Epithelial cell of esophagus (primary cell): ENCODE measurements at places on chromosomes 11 and 22.

GRCh38 chr22:50530877-50531545 lies 1.2 kb upstream of the TYMP start:
- peak; percentile 92 for DNase-seq

- DNase-seq: peak; percentile 51
These were observed 11.7 kb downstream of the MIAT start for GRCh38 chr22:26669060-26669481.

DNA sequence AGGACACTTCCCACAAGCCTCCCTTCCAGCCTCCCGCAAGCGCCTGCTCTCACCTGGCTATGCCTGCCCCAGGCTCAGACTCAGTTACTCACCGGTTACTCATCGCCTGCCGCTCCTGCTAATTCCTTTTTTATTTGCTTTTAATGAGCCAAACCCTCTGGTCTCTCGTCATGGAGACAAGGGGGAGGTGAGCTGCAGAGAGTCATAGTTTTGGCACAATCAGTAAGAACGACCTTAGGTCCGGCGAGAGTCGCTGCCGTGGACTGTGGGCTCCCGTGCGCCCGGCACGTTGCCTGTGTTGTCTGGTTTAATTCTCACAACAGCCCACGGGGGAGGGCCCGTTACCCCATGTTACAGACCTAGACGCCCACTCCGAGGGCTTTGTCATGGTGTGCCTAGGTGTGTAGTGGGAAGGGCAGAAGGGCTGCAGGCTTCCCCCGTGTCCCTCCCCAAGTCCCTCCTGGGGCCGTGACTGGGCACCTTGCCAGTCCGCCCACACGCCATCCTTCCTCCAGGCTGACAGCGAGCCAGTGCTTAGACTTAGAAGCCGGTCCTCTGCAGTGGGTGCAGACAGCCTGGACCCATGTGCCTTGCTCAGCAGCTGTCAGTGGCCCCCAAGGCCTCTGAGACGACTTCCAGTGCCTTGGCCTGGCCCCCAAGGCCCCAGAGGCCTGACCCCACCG lies 42.2 kb downstream of the WNT7B start:
- DNase-seq: peak; percentile 99

GRCh38 chr11:116207421-116208141 lies 565.2 kb downstream of the BUD13 start:
- DNase-seq: no peak

DNA sequence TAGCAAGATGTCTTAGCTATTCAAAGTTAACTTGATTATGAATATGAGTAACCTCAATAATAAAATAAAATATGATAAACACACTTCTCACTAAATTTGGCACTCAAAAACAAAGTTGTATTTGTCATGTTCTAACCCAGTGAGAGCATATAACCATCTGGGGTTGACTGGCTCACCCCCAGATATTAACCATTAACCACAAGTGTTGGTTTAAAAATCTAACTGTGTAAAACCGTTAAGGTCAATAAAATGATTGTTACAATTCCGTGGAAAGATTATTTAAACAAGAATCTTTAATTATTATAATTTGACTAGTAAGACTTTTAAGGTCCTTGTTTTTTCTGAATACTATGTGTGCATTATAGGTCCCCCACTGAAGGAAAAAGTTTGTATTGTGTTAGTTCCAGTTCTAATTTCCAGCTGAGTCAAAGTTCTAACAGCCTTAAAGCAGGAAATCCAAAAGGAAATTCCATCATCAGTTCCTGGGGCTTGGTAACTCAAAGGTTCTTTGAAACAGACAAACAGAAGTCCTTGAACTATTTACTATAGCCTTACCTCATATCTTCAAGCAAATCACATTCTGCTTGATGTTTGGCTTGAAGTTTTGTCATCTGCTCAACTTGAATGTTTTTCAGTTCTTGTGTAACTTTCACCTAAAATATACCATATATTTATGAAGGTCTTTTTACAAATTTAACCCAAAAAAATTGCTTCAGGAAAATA lies 2.5 kb downstream of the FCHSD2 start:
- DNase-seq: no peak

DNA sequence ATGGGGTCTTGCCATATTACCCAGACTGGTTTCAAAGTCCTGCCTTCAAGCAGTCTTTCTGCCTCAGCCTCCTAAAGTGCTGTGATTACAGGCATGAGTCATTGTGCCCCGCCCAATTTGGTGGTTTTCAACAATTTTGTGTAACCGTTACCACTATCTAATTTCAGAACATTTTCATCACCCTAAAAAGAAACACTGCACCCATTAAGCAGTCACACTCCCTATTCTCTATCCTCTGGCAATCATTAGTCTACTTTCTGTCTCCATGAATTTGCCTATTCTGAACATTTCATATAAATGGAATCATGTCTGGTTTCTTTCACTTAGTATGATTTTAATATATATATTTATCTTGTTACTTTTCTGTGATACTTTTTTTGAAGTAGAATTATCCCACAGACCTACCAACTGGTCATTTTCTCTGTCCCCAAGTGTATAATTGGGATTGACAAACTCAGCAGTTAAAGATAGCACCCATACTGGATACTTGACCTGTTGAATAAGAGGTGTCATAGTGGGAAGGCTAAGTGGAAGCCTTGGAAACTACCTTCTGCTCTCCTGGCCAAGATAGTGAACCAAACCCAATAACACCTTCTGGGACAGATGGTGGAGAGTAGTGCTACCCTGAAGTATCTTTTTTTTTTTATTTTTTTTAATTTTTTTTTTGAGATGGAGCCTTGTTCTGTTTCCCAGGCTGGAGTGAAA lies 64.8 kb downstream of the STIM1 start:
- peak; percentile 74 for DNase-seq

DNA sequence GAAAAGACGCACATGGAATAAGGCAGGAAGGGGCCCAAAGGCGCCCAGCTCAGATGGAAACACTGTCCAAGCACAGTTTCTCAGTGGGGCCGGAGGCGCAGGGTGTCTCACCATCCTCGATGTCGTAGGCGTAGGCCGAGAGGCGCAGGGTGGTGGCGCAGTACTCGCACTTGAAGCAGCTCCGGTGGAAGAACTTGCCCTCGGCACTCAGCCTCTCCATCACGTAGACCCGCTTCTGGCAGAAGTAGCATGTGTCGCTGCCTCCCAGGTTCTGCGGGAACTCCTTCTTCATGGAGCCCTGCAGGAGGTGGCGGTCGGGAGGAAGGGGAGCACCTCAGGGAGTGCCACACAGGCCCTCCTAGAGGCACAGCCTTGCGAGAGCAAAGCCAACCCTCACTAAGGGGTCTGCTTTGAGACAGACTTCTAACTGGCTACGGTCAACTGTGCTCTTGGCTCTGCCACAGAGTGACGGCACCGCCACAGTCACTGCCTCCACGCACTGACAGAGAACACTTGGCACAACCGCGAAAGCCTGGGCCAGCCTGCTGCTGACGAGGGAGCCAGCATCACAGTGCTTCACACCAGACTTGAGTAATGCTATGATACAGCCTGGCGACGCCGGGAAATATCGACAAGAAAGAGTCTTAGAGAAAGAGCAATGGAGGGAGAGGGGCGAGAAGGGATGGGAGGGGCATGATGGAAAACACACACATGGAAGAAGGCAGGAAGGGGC lies 97.6 kb upstream of the BID start:
- no peak for DNase-seq

DNA sequence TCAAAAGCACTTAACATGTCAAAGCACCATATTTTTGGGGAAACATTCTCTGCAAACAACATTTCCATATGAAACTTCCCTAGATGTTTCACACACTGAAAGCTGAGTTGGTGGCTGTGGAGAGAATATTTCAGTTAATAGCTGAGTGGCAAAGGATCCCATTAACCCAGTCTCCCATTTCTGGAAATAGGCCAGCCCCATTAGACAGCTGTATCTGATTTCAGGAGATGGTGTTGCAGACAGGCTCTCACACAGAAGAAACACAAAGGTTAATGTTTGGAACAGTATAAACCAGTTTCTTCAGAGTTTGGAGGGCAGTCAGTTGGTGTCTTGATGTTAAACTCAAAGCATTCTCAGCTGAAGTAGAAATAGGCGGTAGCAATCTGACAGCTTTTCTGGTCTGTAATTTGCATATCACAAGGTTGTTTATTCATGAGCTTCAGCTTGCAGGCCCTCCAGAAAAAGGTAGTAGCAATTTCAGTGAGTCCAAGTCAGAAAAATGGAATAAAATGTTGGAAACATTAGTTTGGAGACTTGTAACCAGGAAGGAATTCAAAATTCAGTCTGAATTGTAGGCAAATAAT lies 15.5 kb upstream of the ZBTB44 start:
- no peak for DNase-seq

DNA sequence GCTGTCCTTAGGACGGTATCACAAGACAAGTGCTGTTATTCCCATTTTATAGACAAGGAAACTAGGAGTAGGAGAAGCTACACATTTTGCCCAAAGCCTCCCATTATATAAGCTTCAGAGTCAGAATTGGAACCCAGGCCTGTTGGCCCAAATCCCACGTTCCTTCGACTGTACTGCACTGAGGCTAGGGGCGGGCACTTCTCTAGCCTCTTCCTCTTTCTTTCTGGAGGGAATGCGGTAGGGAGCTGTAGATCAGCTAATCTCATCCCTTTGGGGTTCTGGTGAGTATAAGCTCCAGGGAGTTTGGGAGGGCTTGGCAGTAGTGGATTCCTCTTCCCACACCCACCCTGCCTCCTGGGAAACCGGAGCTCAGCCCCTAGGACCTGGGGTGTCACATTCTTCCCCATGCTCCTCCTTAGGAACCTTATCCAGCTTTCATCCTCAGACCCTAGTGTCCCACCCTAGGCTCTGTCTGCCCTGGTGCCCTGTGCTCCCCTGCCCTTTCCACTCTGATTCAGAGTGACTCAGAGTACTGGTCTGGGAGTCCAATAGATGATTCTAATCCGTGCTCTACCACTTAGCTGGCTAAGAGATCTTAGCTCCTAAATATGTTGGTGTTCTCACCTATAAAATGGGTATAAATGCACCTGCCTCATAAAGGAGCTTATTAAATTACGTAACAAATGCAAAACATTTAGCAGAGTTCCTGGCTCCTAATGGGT lies 29.3 kb downstream of the PHLDB1 start:
- no peak for DNase-seq

DNA sequence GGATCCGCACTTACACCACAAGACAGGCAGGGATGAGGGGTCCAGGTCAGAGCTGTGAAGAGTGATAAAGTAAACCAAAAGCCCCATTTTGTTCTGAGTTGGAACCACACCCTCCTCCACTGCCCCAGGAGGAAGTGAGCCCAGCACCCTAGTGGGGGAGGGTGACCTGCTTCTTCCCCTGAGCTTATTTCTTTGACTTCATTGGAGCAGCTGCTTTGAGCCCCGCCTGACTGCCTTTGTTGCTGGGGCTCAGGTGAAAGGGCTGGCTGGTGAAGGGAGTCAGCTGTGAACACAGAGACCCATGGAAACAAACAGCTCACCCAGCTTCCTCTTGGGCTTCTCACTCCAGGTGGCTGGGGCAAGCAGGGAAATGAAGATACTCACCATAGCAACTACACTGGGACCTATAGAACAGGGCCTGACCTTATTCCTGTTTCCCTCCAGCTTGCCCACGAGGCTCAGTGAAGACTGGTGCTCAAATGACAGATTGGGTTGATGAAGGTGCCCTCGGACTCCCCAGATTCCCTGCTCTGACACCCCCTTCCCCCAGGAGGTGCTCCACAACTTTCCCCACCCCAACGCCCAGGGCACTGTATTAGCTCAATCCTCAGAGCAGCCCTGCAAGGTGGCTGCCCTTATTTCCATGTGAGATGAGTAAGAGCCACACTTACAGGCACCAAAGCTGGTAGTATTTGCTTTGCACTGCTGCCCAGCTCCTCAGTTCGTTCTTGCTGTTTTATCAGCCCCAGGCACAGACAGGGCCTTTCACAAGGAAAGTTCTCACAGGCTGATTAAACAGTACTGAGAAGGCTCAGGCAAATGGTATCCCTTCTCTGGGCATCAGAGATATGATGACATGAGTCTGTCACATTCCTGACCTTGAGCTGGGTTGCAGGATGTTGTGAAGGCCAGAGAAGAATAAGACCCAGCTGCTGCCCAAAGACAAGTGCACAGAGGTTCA lies 2.4 kb downstream of the UCP2 start:
- DNase-seq: peak; percentile 57

DNA sequence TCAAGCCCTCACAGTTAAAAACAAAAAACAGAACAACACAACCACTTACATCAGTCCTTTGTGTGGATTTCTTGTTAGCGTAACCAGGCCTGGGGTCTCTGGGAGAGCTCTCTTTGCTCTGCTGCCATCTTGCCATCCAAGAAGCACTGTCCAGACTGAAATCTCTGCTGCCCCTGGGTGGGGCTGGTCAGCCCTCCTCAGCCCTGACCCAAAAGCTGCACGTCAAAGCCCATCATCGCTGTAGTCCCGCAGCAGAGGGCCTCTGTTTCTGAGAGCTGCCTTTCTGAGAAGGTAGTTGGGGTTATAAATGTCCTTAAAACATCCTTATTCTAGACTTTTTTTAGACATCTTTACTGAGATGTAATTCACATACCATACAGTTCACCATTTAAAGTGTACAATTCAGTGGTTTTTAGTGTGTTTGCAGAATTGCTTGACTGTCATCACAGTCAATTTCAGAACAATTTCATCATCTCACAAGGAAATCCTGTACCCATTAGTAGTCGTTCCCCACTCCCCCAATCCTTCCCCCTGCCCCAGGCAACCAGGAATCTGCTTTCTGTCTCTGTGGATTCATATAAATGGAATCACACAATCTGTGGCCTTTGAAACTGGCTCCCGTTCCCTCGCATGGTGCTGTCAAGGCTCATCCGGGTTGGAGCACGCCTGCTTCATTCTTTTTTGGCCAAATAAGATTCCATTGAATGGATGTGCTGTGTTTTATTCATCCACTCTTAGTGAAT lies 94.9 kb downstream of the TBC1D22A start:
- no peak for DNase-seq

GRCh38 chr11:125281831-125282595 lies 117.5 kb downstream of the PKNOX2 start:
- DNase-seq: peak; percentile 35

DNA sequence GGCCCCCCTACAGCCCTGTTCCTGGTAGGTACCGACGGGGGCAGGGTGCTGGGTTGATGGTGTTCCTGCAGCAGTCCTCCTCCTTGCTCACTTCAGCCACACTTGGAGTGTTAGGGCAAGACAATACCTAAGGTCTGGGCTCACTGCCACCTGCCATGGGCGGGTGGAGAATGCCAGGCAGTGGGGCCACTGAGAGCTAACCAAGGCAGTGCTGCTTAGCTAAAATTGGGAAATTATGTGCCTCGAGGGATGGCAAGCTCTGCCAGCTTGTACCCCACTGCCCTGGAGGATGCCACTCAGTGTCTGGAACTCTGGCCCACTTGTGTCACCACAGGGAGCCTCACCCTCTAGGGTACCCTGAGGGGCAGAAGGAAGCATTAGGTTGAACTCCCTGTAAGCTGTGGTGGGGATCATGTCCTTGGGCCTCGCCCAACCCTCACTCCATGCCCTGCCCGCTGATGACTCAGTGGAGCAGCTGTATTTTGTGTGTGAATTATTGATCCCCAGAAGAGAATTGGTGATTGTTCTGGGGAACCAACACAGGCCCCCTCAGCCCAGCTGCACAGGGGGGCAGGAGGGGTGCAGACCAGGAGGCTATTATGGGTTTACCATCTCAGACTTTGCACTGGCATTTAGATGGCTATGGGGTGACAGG lies 17.7 kb downstream of the PHLDB1 start:
- DNase-seq: no peak

- peak; percentile 78 for DNase-seq
These were observed 14.5 kb downstream of the MAP6 start for GRCh38 chr11:75654314-75654713.
